Right forelimb (tissue), 1 donor: ENCODE measurements at places on chromosomes 2 and 18.

DNA sequence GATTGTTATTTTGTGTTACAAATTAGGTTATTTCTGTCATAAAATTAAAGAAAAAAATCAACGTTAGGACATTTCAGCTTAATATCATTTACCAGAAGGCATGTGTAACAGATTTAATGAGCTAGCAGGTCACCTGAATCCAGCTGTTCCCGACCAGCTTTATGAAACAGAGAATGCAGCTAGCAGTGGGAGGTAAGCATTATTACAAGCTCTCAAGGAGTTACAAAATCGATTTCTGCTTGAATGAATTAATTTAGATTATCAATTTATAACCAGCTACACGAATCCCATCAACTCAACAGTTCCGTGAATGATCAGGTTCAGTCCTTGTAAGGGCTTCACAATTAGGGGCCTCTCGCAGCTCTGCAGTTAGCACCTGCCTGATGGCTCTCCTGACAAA is 211.9 kb downstream of the PTGR3 start:
- no peak for DNase-seq

DNA sequence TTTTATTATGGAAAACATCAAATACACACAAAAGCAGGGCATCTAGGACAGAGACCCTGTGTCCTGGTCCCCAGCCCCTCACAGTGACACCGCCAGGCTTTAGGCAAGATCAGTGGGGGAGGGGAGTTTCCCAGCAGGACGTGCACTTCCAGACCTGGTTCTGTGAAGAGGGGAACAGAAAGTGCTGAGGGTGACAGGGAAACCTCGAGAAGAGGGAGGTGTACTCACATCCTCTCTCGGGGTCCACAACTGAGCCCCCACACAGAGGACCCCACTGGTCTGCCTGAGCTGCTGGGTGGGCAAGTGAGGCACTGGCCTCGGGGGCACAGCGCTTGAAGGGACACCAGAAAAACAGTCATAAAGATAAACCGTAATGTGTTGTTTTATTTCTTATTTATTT is 4.4 kb upstream of the GPR35 start:
- peak; percentile 4 for DNase-seq

DNA sequence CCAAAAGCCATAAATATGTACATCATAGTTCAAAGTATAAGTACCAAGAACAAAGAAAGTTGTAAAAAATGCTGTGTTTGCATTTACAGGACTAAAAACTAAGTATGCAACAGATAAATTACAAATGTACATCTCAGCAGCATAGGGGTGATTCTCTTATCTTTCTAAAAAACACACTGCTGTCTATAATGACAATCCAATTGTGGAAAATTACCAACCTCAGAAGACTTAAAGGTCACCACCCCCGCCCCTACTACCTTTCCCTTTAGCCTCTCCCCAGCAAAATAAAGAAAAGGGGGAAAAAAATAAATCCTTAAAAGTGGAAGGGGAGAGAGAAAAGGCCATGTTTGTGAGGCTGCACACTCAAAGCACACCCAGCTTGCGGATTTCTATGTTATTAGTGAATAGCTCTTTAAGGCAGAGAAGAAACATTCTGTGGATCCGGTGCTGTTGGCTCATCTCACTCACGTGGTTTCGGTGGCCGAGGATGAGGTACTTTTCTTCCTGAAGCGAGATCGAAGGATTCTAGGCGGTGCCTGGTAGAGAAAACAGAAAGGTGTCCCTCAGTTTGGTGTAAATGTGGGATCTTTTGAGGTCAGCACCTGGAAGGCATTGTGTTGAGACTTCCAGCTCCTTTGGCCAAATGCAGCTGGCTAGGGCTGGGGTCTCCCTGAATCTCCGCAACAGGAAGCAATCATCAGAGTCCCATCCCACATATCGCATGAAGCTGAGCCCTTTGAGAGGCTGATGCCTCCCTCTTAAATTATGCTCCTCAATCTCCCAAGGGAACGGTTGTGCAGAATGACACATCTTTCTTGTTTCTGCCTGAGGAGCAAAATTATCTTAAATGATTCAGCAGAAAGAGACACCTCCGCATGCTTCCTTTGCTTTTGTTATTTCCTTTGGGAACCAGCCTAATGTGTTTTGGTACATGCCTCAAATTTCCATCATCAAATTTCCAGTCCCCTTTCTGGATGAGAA is 17.6 kb downstream of the MRPL35 start:
- no peak for DNase-seq

- DNase-seq = no peak
Observed at GRCh38 chr18:7436166-7436565, 130.9 kb upstream of the PTPRM start.
